Fibroblast of mammary gland (primary cell): ENCODE measurements at places on chromosomes 2 and 18.

DNA sequence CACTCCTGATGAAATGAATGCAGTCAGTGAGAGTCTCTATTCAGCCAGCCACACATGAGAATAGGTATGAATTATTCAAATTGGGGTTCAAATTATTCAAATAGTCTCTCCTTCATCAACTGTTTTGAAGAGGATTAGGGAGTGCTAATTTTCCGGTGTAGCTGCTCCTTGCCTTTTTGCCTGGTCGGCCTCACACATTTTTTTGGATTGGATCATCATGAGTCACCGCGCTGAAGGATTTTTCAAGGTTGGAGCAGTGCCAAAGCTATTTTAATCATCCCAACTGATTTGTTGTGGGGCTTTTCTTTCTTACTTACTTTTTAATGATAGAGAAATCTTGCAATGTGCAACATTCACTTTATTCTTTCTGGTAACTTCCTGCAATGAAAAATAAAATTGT lies 2.4 kb upstream of the DTNA start:
- DNase-seq: peak; percentile 95

GRCh38 chr2:101828673-101829334 lies 131.3 kb downstream of the MAP4K4 start:
- peak; percentile 80 for DNase-seq

- DNase-seq: peak; percentile 74
Measured at GRCh38 chr2:96241900-96242611, 23.7 kb downstream of the TMEM127 start.

- no peak for DNase-seq
Measured at GRCh38 chr2:7417845-7418742, 500.9 kb downstream of the RNF144A start.

DNA sequence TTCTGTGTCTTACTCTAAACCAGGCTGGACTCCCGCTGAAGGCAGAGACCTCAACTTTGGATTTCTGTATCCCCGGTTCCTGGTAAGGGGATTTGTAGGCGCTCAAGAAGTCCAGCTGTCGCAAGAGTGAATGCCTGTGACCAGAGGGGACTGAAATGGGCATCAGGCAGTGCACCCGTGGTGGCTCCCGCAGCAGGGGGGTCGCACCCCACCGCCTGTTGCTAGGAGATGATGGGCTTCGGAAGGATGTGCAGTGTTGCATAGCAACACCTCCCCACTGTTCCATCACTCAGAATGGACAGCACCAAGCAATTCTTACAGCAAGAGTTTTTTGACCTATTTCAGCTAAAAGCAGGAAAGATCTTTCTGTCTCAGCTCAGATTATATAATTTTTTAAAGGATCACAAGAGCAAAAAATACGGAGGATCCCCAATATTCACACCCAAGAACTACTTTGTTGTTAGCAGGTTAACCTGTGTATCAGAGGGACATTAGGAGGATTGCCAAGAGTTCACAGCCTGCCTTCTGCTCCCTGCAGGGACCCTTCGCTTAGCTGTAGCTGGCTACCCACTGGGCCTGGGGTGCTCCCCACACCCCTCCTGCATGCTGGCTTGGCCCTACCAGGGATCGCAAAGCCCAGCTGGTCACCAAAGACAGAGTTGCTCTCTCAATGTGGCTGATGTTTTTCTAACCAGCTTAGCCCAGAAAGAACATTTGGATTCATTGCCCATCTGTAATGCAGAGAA lies 63.8 kb downstream of the SOWAHC start:
- DNase-seq: no peak

DNA sequence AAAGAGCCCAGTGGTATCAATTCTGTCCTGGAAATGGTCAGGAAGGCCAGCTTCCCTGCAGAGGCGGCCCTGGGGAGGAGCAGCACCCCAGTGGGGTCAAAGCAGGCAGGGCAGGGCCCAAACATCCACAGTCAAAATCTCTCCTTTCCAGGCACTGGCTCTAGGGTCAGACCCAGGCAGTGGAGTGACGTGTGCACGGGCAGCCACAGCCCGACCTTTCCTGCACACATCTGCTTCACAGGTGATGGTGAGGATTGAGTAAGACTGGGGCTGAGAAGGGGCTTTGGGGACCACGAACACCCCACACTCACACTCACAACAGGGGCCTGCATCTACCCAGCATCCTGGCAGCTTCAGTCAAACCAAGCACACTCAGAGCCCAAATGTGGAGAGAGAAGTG lies 97.8 kb upstream of the GLI2 start:
- no peak for DNase-seq

GRCh38 chr2:229701062-229701461 lies 13.3 kb downstream of the DNER start:
- DNase-seq: no peak

DNA sequence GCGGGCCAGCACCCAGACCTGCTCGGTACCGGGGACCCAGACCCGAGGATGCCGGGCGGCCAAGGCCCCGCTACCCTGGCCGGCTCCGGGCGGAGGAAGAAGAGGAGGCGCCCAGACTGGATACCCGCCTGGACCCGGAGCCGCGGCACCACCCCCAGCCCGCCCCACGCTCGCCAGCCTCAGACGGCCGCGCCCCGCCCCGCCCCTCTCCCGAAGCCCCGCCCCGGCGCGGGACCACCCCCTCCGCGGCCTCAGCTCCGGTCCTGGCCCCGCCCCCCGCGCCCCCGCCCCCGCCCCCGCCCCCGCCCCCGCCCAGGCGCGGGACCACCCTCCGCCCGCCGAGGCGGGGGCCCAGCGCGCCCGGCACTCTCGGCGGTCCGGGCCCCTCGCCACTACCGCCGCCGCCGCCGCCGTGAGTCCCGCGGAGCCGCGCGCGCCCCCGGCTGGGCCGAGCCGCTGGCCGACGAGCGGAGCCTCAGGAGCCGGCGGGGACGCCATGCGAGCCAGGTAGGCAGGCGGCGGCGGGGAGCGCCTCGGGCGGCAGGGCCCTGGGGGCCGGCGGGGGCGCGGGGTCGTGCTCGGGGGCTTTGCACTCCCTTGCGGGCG lies at the start of gene SH3BP4:
Gene SH3BP4, plus strand, starts transcription at position 354 of the 606 bp plus-strand sequence. CDS start 82,986 bp downstream, outside the sequence.
- peak; percentile 53 for DNase-seq

DNA sequence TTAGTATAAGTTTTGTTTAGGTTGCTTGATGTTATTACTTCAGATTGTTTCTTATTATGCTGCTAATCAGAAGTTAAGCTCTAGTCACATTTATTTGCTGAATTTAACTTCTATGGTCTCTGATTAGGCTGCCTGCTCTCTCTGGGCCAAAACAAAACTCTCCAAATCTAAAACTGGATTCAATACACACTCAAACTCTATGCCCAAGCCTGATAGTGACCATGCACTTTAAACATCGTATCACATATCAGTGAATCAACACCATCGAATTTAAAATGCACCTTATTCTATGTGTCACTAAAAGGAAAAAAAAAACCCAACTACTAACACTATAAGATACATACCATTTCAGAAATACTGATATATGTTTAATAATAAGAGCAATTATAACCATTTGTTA lies 76.9 kb upstream of the FRZB start:
- no peak for DNase-seq

DNA sequence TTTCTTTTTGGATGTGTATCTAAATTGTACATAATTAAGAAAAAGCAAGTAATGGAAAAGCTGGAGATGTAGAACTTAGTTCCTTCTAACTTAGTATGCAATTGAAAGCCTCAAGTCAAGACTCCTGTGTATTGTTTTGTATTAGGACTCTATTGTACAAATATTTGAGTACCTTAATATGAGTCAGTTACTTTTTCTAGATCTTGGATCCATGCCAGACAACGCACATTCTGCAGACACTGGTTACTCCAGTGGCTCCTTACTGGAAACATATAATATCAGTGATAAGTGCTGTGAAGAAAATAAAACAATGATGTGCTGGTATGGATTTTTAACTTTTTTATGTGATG lies 1.5 kb downstream of the SLC39A10 start:
- peak; percentile 87 for DNase-seq

DNA sequence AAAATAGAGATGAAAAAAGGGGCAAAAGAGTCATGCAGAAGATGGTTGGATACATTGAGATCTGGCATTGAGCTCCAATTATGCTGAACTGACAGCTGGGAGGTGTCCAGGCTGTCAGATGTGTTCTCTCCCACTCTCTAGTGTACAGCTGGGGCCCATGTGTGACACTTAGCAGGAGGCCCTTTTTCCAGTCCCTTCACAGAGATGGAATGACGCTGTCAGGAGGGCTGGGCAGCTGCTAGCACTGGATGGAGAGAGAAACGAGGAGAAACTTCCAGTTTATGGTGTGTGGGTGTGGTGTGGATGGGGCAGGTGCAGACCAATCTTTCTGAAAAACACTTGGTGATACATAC lies 437.7 kb upstream of the HS6ST1 start:
- DNase-seq: no peak

- no peak for DNase-seq
Measured at GRCh38 chr2:2633017-2633416, 301.9 kb upstream of the MYT1L start.

DNA sequence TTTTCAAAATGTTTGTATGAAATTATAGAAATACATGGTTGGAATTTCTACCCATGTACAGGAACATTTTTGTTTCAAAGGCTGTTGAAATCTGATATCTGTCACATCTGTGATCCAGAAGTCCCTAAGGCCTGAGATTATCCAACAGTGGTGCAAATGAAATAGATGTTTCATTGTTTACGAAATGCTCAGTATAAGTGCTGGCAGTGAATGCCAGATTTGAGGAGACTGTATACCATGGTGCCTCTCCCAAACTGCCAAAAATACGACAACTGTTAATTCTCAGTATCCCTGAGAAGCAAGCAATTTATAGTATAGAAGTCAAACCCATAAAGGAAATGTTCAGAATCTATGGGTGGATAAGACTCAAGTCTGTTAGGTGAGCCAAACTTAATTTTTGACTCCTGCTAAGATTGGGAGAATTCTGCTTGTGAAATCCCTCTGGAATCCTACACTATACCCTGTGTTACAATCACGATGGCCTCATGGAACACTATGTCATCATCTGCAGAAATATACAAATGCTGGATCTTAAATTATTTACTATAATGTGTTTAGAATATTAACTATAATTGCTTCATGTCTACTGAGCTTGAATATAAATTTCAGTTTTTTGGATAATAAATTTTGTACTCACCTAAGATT lies 71.2 kb upstream of the DOCK10 start:
- DNase-seq: no peak

DNA sequence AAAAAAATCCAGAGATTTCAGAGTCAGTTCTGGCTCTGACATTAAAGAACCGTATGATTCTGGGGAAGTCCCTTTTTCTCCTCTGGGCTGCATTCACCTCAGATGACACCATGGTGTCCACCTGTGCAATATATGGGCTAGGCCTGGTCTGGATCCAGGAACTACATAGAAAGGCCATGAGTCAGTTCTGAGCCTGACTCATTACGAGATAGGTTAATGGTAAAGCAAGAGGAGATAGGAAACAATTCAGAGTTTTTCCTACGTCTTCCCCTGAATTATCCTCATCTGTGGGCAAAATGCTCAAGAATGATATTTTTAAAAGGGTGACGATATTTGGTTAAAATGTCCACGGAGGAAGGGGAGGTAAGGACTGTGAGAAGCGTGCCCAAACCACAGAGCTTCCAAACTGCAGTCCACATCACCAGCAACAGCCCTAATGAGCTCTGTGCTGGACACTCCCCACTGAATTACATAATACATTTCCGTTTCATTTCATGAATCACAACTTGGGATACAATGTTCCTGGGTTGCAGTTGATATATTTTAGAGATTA lies 180.1 kb upstream of the OSR1 start:
- peak; percentile 97 for DNase-seq

DNA sequence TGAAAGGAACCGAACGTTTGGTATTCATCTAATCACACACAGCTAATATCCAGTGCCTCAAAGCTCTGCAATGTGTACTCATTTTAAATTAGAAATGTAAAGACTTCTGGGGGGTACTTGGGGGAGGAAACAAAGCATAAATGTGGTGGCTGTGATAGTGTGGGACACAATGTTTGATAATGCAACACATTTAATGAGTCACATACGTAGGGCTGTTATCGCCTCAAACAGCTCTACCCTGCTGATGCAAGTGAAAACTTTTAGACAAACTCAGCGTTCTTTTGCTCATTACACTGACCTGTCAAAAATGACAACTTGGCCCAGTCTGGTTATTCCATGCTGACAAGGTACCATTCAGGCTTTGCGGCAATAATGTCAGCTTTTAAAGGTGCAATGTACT lies 1227.1 kb upstream of the CELF4 start:
- DNase-seq: no peak

- no peak for DNase-seq
Measured at GRCh38 chr18:69980982-69981804, 33.5 kb upstream of the CD226 start.

DNA sequence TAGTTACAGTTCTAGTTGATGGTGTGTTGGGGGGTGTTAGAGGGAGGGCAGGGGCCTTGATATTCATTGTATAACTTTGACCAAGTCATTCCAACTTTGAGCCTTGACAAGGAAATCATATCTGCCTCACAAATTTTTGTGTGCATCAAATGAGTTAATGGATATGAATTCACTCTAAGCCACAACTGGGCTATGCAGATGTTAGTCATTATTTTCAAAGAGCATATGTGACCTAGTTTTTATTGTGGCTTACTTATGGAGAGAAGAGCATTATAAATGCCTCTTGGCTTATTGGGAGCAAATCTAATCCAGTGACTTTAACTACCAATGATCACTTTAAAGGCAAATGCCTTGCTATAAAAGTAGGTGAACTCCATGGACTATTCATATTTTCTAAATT lies 250.2 kb downstream of the LPIN1 start:
- peak; percentile 78 for DNase-seq

GRCh38 chr2:122168799-122169198 lies 413.3 kb downstream of the TSN start:
- DNase-seq: no peak

DNA sequence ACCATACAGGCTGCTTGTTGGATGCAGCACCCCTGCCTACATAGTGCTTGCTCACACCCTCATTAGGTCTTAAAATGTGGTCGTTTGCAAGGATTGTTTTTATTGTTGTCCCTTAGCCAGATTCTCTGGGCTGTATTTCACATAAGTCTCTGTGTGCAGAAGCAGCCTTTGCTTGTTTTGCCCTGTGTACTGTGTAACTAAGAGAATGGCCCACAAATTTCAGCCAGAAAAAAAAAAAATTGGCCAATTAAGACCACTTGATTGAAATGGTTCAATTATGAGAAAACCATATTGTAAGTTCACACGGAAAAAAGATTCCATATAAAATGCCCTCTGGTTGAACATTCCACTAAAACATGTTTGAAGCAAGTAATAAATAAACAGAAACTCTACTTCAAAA lies 377.1 kb upstream of the SOX11 start:
- DNase-seq: no peak

DNA sequence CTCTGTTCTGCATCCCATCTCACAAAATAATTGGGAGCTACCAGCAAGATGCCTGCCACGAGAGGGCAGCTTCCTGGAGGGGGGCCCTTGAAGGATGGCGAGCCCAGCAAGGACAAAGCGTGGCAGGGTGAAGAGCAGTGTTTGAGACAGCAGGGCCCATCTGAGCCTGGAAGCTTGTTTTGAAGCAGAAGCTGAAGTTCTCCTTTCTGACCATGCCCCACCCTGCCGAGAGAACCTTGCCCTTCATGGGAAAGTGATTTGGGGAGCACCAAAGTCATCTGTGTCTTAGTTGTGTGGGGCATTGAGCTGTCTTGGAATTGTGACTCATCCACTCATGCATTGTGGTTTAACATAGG lies 216.3 kb downstream of the BCL11A start:
- no peak for DNase-seq

GRCh38 chr2:180614776-180615175 lies 365.6 kb upstream of the UBE2E3 start:
- DNase-seq: peak; percentile 42

GRCh38 chr2:9761577-9761976 lies 81.7 kb upstream of the TAF1B start:
- no peak for DNase-seq
